ENCODE measurements at places on chromosomes 4 and X.

DNA sequence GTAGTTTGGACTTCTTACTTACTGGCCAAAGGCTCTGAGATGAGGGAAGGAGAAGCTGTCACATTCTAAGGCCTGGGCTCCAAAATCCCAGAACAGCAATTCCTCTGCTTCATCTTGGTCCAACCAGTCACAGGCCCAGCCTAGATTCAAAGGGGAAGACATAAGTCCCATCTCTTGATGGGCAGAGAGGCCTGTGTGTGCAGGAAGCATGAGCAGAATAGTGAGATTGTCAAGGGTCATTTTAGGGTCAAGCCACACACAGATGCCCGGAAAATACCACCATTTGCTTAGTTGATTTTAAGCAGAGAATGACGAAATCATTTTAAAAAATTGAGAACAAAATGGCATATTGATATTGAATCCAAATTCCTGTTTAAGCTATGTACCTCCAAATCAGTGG lies 580.9 kb upstream of the ZFP42 start:
- no peak for DNase-seq

DNA sequence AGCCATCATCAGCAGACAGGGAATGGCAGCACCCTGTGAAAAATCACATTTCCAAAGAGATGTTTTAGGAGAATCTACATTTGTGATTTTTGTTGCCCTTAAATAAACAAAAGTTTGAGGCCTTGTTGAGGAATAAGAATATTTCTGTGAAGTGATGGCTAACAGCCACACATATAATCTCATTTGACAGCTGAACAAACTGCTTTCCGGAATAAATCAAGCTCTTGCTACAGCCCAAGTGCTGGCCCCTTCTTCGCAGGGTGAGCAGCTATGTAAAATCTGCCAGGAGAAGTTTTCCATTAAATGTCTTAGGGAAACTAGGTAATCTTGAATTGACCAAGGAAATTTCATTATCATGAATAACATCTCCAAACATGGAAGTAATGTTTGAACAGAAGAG lies 106.4 kb upstream of the GPM6B start:
- DNase-seq = no peak

- no peak for DNase-seq
Observed at GRCh38 chr4:73707269-73707875, 33.0 kb upstream of the CXCL8 start.

DNA sequence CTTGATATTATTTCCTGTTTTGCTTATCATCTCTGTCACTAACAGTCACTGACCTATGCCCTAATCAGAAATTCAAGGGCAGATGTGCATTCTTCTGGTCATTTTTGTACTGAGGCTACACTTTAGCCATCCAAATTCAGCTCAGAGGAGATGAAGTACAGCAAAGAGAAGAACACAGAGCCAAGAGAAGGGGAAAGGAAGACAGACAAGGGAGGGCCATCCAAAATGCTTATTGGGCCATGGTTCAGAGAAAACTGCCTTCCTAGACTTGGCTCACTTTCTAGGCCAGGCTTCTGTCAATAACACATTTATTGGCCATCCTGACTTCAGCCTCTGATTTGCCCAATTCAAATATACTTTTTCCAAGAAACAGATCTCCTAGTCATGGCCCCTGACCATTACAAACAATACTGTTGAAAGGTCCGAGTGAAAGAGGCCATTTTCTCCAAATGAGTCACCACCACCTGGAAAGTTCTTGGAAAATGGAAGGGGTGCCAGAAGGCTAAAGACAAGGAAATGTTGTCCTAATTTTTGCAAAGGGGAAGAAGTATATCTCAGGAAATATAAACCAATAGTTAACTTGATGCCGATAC lies 56.4 kb downstream of the DCX start:
- DNase-seq = no peak

- DNase-seq = no peak
Observed at GRCh38 chr4:5220028-5220427, 168.7 kb downstream of the STK32B start.

DNA sequence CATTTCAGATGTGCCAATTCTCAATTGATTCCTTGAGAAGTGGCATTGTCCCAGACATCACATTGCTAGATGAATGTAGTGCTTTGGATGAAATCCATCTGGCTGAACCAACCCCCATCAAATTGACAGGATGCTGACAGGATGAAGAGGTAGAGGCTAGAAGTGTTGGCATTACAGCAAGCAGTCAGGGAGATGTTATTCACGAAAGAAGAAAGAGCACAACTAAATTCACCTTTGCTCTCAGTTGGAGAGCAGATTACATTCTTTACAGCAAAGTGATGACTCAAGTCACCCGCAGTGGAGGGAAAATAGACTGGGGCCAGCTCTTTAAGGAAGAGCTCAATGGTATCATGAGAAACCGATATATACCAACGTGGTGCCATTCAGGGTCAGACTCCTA lies 259.6 kb downstream of the C4orf33 start:
- DNase-seq = no peak

GRCh38 chr4:127631420-127631819 lies 1.3 kb upstream of the INTU start:
- DNase-seq = no peak

GRCh38 chr4:40466789-40467188 lies 131.7 kb downstream of the CHRNA9 start:
- DNase-seq = no peak

- no peak for DNase-seq
Observed at GRCh38 chr4:121189326-121190215, 25.4 kb upstream of the TNIP3 start.

GRCh38 chrX:34810364-34810763 lies 132.2 kb upstream of the FAM47B start:
- no peak for DNase-seq

GRCh38 chr4:3791910-3792542 lies 25.8 kb downstream of the ADRA2C start:
- DNase-seq = no peak

DNA sequence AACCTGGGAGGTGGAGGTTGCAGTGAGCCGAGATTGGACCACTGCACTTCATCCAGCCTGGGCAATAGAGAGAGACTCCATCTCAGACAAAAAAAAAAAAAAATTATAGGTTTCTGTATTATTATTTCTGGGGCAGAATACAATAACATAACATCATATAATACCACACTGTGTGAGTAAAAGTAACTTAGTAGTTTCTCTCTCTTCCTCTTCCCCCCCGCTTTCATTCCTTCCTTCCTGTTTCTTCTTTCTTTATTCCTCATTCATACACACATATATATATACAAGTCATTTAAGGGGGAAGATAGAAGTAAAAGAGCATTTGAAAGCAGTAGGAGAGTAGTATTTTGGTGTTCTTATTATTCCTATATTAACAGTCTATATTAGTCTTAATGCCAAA lies 55.9 kb upstream of the FHDC1 start:
- no peak for DNase-seq

DNA sequence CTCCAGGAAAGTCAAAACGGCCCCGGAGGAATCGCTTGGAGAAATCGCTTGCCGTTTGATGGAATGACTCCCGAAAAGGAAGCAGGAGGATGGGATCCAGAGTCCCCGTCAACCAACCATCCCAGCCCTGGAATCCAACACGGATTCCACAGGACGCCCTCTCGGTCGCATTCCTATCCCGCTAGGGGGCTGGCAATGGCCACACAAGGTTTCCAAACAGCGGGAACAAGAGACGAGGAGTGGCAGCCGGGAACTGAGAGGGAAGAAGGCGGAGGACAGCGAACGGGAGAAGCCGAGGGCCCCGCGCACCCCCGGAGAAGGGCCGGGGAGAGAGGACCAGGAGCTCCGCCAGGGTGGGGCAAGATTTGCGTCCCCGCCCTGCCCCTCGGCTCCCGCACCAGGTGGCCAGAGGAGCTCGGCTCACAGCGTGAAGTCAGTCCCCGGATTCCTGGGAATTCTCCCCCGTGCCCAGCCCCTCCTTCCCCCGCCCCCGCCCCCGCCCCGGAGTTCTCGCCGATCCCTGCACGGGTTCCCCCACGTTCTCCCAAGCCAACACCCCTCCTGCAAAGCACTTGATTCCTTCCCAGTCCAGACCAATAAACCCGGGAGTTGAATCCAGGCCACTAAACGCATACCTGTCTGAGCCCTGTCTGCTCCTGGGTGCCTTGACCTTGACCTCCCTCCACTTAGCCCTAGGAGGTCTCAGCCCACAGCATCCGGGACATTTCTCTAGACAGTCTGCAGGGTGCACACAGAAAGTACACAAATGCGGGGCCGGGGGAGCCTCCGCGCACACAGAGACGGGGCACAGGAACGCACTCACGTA lies 1.4 kb downstream of the PDZD4 start:
- no peak for DNase-seq

DNA sequence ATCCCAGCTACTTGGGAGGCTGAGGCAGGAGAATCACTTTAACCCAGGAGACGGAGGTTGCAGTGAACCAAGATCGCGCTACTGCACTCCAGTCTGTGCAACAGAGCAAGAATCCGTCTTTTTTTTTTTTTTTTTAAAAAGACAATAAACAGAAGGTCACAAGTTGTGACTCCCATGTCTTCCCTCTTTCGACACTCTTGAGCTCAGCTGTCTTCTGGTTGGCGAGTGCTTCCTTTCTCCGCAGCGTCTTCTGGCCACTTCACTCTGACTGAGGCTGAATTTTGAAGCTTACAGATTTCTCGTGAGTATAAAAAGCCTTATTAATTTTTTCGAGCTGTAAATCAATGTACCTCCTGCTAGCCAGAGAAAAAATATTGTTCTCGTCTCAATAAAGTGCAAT lies 124.9 kb downstream of the STOX2 start:
- no peak for DNase-seq

- no peak for DNase-seq
Observed at GRCh38 chr4:176963121-176963520, 170.4 kb upstream of the VEGFC start.

- DNase-seq = no peak
Observed at GRCh38 chr4:38563707-38564495, 100.1 kb upstream of the KLF3 start.

DNA sequence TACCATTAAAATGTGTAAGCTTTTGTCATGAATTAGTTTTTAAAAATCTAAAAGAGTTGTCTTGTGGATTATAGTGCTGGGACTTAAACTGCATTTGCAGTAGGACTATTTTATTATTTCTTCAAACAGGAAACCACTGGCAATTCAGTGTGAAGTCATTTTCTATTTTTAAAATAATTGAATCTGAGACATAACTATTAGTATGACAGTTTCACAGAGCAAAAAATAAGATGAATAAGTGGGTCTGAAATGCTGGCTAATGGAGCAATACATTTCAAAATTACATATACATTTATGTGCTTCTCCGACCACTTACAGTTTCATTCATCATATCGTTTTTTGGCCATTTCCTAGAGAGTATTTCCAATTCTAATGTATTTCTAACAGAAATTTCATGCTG lies 75.3 kb upstream of the RAPGEF2 start:
- DNase-seq = no peak

DNA sequence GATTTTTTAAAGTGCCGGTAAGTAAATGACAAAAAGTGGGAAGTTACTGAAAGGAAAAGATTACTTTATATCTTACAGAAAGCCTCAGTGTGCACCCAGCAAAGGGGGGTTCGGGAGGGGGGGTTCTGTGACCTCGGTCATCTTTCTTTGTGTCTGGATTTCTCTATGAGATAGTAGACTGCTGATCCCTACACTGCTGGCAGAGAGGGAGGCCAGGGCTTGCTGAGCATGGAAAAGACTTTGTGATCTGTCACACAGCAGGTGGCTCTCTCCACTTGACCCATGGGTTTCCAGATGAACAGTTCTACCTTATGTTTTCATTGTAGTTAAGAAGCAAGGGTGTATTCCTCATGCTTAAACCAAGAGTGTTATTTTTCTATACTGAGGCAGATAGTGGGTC lies 475.6 kb downstream of the PCDH10 start:
- DNase-seq = no peak

- DNase-seq = no peak
Observed at GRCh38 chr4:186272699-186273391, 6.9 kb downstream of the F11 start.

- no peak for DNase-seq
Observed at GRCh38 chr4:15233626-15234025, 194.2 kb upstream of the C1QTNF7 start.

- no peak for DNase-seq
Observed at GRCh38 chr4:14083150-14083549, 455.6 kb upstream of the BOD1L1 start.

DNA sequence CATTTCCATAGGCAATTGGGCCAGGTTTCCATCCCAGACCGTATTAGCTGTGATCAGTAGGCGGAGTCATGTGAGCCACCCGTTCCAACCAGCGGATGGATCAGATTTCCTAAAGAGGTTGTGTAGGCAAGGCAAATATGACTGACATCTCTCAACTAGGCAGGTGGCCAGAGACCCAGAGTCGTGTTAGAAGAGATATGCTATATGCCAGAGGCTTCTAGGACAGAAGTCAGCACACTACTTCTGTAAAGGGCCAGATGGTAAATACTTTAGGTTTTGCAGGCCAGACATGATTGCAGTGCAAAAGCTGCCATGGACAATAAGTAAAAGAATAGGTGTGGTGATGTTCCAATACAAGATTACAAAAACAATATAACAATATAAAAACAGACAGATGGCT lies 788.4 kb downstream of the RPA4 start:
- no peak for DNase-seq

- no peak for DNase-seq
Observed at GRCh38 chr4:105490523-105490922, 16.7 kb upstream of the PPA2 start.

GRCh38 chr4:87228262-87228860 lies 7.9 kb upstream of the KLHL8 start:
- no peak for DNase-seq

- DNase-seq = no peak
Observed at GRCh38 chr4:14196131-14196530, 568.6 kb upstream of the BOD1L1 start.

- no peak for DNase-seq
Observed at GRCh38 chr4:54231768-54232688, 2.9 kb downstream of the PDGFRA start.

GRCh38 chr4:8507624-8508023 lies 67.0 kb downstream of the TRMT44 start:
- no peak for DNase-seq

- DNase-seq = peak; percentile 5
Observed at GRCh38 chr4:1809754-1810502, 16.8 kb downstream of the FGFR3 start.

DNA sequence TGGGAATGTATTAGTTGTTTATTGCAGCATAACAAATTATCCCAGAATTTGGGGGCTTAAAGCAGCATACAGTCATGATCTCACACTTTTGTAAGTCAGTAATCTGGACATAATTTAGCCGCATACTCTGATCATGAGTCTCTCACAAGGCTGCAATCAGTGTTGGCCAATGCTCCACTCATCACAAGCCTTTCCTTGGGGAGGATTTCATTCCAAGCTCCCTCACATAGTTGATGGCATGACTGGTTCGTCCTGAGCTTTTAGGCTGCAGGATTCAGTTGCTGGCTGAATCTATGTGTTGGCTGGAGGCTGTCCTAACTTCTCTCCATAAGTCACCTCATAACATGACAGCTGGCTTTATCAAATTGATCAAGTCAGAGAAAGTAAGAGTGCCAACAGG lies 1568.6 kb upstream of the PCDH7 start:
- DNase-seq = no peak

Data from NCI-H774 (cell line).